ENCODE measurements at places on chromosomes 2 and 18.
A peak's percentile ranks its signal among the peaks of the same experiment; 100 is the strongest.

DNA sequence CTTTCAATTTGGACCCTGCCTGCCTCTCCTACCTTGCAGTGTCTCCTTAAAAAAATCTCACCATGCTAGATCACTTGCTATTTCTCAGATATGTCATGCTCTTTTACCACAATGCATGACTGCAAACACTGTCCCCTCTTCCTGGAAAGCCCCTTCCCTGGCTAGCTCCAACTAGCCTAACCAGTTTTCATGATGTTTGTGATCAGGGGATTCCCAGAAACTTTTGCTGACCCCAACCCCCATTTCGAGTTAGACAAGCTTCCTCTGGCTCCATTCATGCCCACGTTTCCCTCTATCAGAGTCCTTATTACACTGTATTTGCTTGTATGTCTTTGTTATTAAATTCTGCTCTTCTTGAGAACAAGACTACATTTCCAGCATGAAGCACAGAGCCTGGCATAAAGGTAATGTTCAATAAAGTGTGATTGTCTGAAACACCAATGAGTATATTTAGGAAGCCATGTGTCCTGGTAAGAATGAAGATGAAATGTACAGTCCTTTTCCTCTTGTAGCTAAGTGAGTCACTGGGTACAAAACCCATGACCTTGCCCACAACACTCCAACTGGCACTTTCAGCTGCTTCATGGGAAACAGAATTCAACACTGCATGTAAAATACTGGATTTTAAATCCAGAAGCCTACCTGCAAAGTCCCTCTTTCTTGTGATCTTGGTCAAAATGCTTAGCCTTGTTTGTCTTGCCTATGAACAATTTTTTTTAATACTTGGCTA, 62.0 kb upstream of the ATL2 start:
- DNase-seq = no peak

DNA sequence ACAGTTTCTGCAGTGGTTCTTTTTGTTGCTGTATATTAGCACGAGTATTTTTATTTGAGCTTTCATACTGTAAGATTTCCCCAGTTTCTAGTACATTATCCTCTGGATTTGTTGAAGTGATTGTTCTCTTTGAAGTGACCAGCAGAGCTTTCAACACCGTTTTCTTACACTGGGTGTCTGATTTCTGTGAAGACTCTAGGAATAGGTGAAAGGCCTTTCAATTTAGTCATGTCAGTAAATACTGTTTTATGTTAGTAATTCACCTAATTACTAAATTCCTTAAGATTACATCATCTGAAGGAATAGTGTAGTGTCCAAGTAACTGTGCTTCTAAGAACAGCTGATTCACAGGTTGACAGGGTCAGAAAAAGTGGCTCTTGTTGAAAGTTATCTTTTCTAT, 2.3 kb downstream of the PPM1B start:
- no peak for DNase-seq

DNA sequence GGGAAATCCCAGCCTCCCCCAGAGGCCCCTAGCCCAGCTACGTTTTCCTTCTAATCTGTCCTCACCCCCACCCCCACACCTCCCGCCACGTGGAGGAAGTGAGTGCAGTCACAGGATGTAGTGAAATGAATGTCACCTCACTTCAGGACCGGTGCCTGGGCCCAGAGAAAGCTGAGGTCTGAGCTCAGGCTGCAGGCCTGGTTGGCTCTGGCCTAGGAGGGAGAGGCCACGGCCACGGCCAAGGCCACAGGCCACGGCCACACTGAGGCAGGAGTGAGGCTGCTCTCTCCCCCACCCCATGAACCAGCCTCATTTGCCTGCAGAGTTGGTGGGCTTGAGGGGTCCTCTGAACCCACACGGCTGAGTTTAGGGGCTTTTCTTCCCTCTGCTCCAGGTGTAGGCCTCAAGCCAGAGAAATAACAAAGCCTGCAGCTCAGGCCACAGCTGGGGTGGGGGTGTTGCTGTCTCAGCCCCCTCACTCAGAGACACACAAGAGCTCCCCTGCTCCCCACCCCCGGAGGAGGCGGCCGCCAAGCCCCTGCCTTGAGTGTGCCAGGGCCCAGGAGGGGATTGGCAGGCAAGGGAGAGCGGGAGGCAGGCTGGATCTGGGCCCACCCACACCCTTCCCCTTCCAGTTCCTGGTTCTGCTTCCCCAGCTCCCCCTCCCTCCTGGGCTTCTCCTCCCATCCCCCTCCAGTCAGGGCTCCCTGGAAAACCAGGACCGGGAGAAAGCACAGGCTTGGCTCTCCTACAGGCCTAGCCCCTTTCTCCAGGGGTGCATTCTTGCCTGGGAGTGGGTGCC, 27.0 kb downstream of the DNMT3A start:
- peak; percentile 50 for DNase-seq

- DNase-seq = no peak
Measured at GRCh38 chr2:197184959-197185586, 125.5 kb downstream of the ANKRD44 start.

- no peak for DNase-seq
Measured at GRCh38 chr2:27573452-27573851, 9.4 kb upstream of the ZNF512 start.

DNA sequence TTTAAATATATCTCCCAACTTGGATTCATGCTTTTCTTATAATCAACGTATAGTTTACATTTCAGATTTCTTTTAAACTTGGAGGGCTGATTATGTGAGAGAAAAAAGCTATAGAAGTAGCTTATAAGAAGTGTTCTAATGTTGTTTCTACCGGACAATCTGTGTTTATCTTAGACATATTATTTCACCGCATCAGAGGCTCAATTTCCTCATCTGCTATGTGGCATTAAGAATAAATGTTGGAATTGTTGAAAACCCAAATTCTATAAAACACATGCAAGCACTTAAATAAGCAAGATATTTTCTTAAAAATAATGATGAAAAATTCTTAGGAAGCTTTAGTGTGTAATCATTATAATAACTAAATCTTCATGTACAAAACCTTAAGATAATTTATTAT, 407.9 kb downstream of the HRH4 start:
- no peak for DNase-seq

GRCh38 chr2:240051697-240052096, 1.6 kb downstream of the OR6B3 start:
- DNase-seq = no peak

DNA sequence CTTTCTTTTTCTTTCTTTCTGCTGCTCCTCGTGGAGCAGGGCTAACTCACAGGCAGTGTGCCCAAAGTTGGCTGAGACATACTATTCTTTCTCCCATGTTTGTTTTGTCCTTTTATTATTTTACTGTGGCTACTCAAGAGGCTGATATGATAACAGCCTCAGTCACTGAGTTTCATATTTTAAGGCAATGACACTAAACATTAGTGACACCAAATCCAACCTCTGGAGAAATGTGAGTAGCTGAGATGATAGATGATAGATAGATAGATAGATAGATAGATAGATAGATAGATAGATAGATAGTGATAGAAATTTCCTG, 45.8 kb upstream of the GLS start:
- DNase-seq = no peak

GRCh38 chr2:48471048-48471474, 58.9 kb upstream of the STON1 start:
- no peak for DNase-seq

GRCh38 chr18:69830189-69830588, 117.5 kb downstream of the CD226 start:
- no peak for DNase-seq
